ENCODE measurements at places on chromosomes 5 and 9. TPM values are rescaled to one million over a fixed set of nuclear protein-coding genes. Genes with fewer than 3 reads are reported as not detected.

The PCDH12 gene
- total RNA-seq = 5.9 TPM

The SPINK6 gene
- not detected for total RNA-seq

The HCN1 gene
- 0.31 TPM for total RNA-seq

The C5 gene
- total RNA-seq = 8.9 TPM

The GARIN3 gene
- not detected for total RNA-seq

The RNF183 gene
- total RNA-seq = 0.37 TPM

The PCDHGB4 gene
- 6.5 TPM for total RNA-seq

The GMCL2 gene
- total RNA-seq = not detected

The ALDH7A1 gene
- total RNA-seq = 23.4 TPM

The LCNL1 gene
- 0.40 TPM for total RNA-seq

The PCDHB11 gene
- 2.9 TPM for total RNA-seq

The GFI1B gene
- not detected for total RNA-seq

The BARHL1 gene
- not detected for total RNA-seq

The IFNA13 gene
- total RNA-seq = not detected

The SAXO1 gene
- 0.39 TPM for total RNA-seq

The VDAC1 gene
- total RNA-seq = 113 TPM

The N4BP3 gene
- 1.2 TPM for total RNA-seq

The SLC36A2 gene
- total RNA-seq = not detected

The SLU7 gene
- total RNA-seq = 52.6 TPM

The PCDHB14 gene
- total RNA-seq = 5.6 TPM

The ZNF354C gene
- total RNA-seq = 6.3 TPM

The IL3 gene
- total RNA-seq = not detected

The ADAMTSL1 gene
- total RNA-seq = 21.3 TPM

The GPX8 gene
- total RNA-seq = 9.2 TPM

The GPR150 gene
- 0.31 TPM for total RNA-seq

The GPRIN1 gene
- total RNA-seq = 1.1 TPM

The SPINK1 gene
- not detected for total RNA-seq

The QRFP gene
- not detected for total RNA-seq

The FOXD4L6 gene
- not detected for total RNA-seq

The MYMK gene
- not detected for total RNA-seq

The MYOZ3 gene
- total RNA-seq = 0.13 TPM

The UIMC1 gene
- 37.9 TPM for total RNA-seq

The BTNL3 gene
- total RNA-seq = not detected

The FBLL1 gene
- not detected for total RNA-seq

The PCSK1 gene
- total RNA-seq = 1.6 TPM

The TRIM7 gene
- total RNA-seq = 5.0 TPM

The MFAP3 gene
- 25.7 TPM for total RNA-seq

The MARCOL gene
- total RNA-seq = not detected

The IL5 gene
- not detected for total RNA-seq

The SLCO6A1 gene
- total RNA-seq = not detected

The IL13 gene
- not detected for total RNA-seq

The MSX2 gene
- 0.81 TPM for total RNA-seq

The FCN2 gene
- not detected for total RNA-seq

The ACTBL2 gene
- total RNA-seq = not detected

The WHRN gene
- total RNA-seq = 10.1 TPM

The BHMT2 gene
- 105 TPM for total RNA-seq

The GABRG2 gene
- total RNA-seq = 0.27 TPM

The ZNF608 gene
- 24.4 TPM for total RNA-seq

Measured in gastroesophageal sphincter (tissue), 4 donors.